CD8-positive, alpha-beta memory T cell (primary cell): ENCODE measurements at places on chromosomes 2 and 18.

DNA sequence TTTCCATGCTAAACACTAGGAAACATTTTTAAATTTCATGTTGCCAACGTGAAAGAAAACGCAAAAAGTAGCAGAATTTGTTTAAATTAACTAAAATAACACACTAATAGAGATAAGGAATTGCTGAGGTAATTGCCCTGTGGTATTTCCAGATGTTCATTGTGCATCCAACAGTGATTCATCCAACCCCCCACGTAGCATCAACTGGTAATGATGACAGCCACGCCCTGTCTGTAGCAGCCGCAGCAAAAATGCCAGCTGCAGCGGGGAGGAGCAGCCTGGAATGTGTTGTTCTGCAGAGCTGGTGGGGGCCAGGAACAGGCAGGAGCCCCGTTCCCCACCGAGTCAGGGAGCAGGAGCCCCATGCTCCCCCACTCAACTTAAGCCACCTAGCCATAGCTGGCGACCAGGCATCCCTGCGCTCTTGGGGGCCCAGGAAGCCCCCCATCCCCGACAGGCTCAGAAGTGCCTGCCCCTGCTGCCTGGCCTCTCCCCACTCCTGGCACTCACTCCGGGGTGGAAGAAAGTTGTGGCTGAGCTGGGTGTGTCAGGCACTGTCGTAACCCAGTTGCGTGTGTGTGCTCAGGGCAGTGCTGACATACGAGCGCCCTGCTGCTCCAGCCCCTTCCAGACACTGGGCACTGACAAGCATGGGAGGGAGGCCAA is 695.1 kb upstream of the ACVR2A start:
- DNase-seq: no peak

GRCh38 chr18:55346961-55347740 is 240.8 kb downstream of the TCF4 start:
- no peak for DNase-seq

DNA sequence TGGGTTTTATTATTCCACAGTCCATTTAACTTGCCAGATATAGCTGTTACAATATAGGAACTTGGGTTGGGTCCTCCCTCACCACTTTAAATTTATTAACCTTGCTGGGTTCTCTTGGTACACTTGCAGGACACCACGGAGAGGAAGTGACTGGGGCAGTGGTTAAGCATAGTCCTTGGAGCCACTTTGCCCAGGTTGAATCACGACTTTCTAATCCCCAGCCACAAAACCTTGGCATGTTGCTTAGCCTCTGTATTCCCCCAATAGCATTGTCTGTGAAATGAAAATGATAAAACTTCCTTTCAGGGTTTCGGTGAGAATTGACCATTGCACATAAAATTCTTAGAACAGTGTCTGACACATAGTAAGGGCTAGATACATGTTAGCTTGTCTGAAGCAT is 221.2 kb downstream of the IRS1 start:
- DNase-seq: no peak

DNA sequence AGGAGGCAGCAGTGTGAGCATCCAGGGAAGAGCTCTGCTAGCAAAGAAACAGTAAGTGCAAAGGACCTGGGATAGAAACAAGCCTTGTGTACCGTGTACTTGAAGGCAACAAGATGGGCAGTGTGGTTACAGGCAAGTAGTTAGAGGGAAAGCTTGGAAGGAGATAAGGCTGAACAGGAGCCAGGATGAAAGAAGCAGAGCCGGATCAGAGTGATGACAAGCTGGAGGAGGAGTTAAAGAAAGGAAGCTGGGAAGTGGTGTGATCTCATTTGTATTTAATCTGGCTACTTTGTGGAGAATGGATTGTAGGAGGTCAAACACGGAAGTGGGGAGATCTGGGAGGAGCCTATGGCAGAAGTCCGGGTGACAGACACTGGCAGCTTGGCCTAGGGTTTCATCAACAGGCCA is 44.7 kb upstream of the VPS54 start:
- DNase-seq: no peak

DNA sequence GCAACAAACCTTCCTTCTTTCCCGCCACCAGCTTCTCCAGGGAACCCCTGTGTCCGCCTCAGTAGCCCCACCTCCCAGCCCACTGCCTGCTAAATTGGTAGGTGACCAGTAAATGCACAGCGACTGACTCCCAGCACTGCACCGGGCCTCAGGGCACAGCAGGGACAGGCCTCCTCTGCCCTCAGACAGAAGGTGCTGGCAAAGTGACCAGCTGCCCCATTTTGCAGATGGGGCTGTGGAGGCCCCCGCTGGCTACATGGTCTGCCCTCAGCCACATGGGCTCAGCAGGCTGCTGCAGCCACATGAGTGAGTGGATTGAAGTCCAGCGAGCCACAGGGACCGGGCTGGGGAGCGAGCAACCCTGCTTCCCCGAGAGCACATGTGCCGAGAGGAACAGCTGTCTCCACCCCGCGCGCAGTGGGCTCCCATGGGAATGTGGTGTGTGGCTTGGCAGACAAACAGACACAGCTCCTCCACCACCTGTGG is 7.8 kb upstream of the NPPC start:
- DNase-seq: no peak

GRCh38 chr2:12928197-12928774 is 211.6 kb downstream of the TRIB2 start:
- DNase-seq: no peak

DNA sequence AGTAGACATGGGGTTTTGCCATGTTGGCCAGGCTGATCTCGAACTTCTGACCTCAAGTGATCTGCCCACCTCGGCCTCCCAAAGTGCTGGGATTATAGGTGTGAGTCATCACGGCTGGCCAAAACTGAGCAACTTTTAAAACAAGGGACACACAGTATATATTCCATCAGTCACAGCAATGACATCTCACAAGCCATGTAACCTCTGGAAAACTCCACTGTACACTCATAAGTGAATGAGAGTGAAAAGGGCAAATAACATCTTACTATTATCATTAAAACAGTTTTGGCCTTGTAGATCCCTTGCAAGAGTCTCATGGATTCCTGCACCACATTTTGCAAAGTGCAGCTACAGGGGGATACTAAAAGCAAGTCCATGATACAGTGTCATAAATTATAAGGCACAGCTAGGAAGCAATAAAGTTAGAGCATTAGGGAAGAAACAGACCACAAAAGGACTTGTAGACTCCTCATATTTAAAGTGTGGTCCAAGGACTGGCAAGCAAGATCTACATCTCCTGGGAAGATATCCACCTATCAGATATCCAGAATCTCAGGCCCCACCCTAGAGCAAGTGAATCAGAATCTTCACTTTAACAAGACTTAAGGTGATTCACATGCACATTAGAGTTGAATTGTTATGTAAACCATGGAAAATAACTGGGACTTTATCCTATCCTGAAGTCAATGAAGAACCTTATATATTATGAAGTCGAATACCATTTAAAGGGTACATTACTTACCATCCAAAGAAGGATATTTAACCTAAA is 5.7 kb downstream of the SMC6 start:
- no peak for DNase-seq

DNA sequence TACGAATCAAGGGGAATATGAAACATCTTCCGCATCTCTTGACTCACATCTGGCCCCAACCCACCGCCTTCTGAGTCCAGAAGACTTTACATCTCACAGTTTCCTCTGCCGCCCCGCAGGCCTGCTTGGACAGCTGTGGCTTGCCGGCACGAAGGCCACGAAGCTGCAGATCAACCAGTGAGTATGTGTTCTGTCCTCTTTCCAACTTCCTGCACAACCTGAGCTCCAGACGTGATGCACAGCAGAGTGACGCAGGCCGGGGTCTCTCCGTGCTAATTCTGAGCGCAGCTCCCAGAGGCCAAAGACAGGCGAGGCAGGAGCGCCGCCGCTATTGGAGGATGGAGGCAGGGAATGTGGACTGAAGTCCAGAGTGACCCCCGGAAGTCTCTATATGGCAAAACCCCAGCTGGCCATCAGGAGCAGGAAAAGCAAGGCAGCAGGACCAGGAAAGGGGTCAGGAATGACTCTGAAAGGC is 93.5 kb downstream of the ZCCHC2 start:
- no peak for DNase-seq

- no peak for DNase-seq
Observed at GRCh38 chr2:104844807-104845551, 8.9 kb upstream of the POU3F3 start.

DNA sequence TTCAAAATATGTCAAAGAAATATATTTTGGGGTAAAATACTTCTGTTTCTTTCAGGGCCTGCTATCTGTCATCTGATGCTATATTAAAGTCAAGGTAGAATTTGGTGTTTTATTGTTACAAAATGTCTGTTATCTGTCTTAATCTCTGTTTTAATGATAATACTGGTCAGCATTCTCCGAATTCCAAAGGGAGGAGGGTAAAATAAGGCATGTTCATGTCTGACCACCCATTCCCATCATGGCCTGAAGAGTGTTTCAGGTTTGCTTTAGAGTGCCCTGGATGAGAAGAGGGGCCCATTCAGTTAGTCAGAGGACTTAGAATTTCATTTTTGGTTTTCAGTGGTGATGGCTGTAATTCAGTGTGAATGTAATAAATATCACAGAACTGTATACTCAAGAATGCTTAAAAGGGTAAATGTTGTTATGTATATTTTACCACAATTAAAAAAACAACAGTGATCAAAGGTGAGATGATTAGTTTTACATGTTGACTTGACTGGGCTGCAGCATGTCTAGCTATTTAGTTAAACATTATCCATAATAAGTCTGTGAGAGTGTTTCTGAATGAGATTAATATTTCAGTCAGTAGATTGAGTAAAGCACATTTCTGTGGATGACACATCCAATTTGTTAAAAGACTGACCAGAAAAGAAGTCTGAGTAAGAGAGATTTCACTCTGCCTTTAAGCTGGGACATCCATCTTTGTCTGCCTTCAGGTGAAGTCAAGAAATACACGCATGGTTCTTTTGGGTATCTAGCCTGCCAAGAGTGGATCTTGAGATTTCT is 467.9 kb upstream of the SYT4 start:
- no peak for DNase-seq

DNA sequence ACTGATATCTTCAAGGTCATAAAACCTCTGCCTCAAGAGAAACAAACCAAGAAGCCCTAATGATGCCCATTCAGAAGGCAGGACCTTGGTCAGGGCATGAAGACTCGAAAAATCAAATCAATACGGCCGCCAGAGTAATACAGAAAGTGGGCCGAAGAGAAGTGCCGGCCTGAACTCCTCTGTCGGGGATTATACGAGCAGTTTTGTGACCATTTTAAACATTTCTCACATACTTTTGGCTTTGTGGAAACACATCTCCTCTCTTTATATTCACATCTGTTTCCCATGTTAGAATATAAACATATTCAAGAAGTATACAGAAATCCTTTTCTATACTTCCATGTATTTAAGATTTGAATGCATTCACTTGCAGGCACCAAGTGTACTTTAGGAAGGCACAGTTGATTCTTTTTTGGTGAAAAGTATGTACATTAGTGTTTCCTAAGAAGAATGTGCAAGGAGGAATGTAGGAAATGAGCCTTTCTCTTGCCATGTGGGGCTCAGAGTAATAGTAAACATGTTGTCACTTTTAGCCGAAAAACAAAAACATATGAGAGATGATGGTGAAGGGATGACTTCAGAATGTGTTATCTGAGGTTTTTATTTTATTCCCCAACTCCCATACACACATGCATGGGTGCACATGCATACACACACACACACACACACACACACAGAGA is 707.9 kb upstream of the ID2 start:
- no peak for DNase-seq

- DNase-seq: no peak
Observed at GRCh38 chr2:175166216-175166824, 1.7 kb downstream of the ATF2 start.

DNA sequence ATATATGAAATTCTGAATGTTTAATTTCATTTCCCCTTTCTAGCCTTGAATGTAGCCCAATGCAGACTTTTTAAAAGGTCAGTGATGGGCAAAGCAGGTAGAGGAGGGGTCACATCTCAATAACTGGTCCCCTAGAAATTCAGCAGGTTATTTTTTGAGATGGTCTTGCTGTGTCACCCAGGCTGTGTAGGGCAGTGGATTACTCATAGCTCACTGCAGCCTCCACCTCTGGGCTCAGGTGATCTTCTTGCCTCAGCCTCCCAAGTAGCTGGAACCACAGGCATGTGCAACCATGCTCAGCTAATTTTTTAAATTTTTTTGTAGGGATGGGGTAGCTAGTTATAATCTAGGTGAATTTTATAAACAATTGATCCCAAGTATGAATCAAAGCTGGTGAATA is 8.8 kb downstream of the IAH1 start:
- no peak for DNase-seq

DNA sequence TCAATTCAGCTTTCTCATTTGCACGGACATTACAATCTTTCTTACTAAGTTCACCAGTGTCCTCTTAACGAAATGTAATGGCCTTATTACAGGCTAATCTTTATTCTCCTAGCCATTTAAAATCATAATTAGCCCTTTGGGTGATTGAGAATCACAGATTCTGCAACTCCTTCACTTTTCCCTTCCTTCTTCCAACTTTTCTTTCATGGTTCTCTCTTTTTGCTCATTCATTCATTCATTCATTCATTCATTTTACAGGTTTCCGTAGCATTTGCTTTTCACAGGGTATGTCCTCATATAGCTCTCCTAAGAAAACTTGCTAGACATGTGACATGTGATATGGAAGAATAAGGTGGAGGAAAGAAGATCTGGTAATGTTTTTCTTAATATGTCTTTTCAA is 16.0 kb downstream of the TBR1 start:
- no peak for DNase-seq

GRCh38 chr2:7378591-7378990 is 461.4 kb downstream of the RNF144A start:
- DNase-seq: no peak

GRCh38 chr2:230885463-230886130 is 20.9 kb downstream of the ITM2C start:
- DNase-seq: no peak

DNA sequence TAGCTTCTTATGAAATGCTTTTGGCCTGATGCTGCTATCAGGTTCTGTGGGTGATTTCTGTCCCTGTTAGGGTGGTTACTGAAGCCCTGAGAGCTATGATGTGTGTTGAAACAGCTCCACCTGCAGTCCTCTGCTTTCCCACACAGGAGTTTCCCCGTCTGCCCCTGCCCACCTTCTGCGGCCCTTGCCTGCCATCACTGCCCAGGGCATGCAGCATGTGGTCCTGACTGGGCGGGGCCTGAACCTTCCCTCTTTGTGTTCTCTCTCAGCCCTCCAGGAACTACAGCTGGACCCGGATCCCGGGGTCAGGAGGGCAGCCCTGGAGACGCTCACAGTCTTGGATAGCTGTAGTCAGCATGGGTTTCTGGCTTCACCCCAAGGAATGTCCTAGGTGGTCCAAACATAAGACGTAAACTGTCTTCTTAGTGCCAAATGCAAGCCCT is 21.4 kb downstream of the HJURP start:
- DNase-seq: no peak

- DNase-seq: no peak
Observed at GRCh38 chr2:120737340-120738101, 1.9 kb downstream of the GLI2 start.
